SW 1271 (cell line): ENCODE measurements at places on chromosomes 6 and 20.

DNA sequence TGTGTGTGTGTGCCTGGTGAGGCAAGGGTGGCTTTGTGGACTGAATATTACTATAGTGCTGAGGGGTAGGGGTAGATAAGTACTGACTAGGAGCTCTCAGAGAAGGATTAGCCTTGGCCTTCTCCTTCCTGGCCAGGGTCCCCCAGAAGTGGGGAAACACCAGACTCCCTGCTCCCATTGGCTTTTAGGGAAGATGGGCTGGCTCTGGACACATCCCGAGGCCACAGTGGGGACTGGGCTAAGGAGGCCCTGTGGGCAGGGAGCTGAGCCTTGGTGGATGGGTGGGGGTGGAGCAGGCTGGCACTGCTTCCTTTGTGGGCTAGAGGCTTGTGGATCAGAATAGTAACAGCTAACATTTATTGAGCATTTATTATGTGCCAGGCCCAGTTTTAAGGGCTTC is 3.1 kb downstream of the EPB41L1 start:
- no peak for DNase-seq

GRCh38 chr20:32439132-32439829 is 81.2 kb downstream of the ASXL1 start:
- DNase-seq: no peak

DNA sequence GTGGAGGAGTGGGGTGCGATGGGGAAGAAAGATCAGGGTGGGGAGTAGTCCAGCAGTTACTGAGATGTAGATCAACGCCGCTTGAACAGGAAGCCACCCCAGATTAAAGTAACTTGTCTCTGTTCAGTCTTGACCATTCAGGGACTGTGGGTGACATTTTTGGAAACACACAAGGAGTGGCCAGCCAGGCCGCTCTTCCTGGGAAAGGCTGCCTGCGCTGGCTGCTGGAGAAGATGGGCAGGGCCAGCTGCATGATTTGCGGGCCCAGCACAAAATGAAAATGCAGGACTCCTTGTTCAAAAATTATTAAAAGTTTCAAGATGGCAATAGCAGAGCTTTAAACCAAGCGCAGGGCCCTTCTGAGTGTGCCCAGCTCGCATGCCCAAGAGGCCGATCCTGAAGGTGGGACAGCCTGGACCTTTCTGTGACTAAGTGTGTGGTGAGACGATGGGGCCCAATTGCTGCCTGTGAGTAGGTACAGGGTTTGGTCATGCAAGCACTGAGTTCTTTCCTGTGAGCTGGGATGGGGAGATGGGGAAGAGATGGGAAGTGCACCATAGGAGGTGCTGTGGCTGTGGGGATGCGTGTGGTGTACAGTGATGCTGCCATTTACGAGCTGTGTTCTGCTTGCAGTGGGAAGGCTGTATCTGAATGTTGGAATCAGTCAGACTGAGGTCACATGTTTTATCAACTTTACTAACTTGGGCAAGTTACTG is 51.3 kb downstream of the DAAM2 start:
- DNase-seq: no peak

DNA sequence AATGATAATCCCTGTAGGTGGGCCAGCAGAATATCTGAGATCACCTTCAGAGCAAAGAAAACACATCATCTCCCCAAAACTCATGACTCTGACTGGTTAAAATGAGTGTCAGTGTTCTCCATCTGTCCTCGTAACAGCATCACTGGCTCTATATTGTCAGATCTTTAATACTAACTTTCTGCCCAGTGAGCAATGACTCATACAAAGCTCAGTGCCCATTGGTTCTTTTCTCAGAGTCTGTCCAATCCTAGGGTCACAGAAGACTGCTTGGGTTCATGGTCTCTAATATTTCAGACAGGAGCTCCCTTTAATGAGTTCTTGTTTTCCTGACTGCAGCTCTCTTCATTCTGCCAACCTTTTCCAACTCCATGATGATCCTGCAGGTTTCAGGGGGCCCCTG is 36.4 kb downstream of the HLA-DPB1 start:
- no peak for DNase-seq

- DNase-seq: no peak
Observed at GRCh38 chr20:8190043-8190880, 58.2 kb downstream of the PLCB1 start.

- no peak for DNase-seq
Observed at GRCh38 chr6:16973051-16973450, 128.8 kb upstream of the STMND1 start.

DNA sequence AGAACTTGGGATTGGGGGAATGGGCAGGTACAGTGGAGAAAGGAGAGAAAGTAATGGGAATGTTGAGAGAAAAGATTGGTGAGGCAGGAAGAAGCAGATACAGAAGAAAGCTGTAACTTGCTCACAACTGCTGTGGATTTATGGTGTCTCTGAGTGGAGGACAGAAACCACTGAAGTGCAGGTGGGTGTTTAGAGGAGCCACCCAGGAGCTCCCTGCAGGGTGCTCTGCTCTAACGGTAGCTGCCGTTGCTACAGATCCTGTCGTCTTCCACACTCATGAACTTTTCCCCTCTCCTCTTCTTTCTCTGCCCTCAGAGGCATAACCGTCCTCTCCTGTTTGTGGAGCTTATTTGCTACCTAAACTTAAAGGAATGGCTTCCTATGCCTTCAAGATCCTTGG is 27.5 kb upstream of the MAPK13 start:
- no peak for DNase-seq

- DNase-seq: peak; percentile 88
Observed at GRCh38 chr20:58888521-58889333, 36.2 kb downstream of the GNAS start.

DNA sequence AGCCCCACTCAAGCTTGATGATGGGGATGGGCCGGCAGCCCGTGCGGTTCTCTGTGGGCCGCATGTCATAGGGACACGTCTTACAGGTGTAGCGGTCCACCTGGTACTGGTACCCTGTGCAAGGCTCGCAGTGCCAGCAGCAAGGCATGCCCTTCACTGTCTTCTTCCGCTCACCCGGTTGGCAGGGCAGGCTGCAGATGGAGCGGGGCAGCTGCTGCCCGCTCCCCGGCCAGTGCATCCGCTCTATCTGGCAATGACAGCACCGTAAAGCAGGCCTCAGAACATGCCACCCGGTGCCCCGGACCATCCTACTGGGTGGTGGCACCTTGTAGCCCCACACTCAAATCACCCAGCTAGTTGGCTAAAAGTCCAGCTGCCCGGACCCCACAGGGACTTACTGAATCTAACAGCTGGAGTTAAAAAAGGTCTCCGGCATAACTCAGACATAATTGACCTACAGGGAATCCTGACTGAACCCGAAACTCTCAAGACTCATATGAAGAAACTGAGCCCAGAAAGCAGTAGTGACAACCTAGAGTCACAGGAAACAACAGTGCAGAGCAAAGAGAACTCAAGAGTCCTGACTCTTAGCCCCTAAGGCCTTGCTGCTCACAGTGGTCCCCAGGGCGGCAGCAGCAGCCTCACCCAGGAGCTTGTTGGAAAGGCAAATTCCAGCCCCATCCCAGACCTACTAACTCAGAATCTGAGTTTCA is 109.4 kb downstream of the GRM4 start:
- no peak for DNase-seq

GRCh38 chr20:22472447-22473100 is 111.8 kb downstream of the FOXA2 start:
- no peak for DNase-seq

GRCh38 chr6:30511169-30511546 is 21.8 kb downstream of the HLA-E start:
- no peak for DNase-seq
